Activated naive CD4-positive, alpha-beta T cell treated with anti-CD3 and anti-CD28 coated beads, Interleukin-2, amount 50 U/mL, for 72 hours (primary cell): ENCODE measurements at places on chromosomes 1 and 21. TPM values are rescaled to one million over a fixed set of nuclear protein-coding genes. Genes with fewer than 3 reads are reported as not detected.

DNA sequence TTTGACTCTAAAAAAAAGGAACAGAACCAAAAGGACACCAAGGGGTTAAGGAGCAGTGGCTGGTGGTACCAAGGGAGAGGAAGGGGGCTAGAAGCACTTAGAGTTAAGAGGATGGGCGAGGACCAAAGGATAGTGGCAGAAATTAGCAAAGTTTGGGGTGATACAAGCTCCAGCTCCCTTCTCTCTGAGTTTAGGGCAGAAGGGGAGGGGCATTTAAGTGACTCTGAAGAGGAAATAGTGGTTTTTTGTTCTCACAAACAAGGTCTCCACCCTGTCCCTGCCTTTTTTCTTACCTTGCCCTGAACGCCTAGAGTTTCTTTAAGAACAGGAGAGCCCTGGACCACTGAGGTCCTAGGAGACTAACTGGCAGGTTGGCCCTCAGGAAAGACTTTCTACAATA is 3.3 kb downstream of the CDC42SE1 start:
- DNase-seq, result no peak

DNA sequence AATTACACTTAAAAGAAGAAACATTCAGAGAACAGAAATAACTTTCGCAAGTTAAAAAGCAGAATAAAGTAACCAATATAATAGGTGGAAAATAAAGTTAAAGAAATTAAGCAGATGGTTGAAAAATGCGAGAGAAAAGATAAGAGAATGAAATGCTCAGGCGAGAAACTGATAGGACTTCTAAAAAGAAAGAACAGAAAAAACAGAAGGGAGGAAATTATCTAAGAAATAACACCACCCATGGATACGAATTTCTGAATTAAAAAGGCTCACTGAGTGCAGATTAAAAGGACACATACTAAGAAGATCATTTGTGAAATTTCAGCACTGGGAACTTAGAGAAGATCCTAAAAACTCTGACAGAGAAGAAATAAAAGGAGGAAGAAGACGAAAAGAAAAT is 92.0 kb downstream of the HLX start:
- no peak for DNase-seq

Gene AJAP1
- total RNA-seq, result 0.21 TPM

Gene PDZK1
- total RNA-seq, result not detected

DNA sequence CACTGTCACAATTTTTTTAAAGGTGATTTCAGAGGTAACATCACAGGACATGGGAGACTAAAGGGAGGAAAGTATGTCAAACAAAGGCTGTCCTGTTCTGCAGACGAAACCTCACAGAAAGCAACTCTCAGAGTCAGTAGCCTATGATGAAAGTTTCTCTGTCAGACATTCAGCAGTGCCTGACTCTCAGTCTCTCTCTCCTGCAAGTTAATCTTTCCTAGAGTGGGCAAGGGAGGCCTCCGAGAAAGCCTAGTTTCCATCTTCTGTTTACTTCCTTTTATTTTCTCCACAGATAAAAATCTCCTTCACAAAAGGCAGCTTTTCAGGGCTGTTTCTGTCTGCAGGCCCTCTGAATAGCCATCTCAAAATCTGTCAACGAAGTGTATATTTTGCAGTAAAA is 24.9 kb upstream of the FMO2 start:
- DNase-seq, result no peak

GRCh38 chr1:209431813-209432442 is 151.6 kb upstream of the CAMK1G start:
- DNase-seq, result no peak

- DNase-seq, result no peak
Observed at GRCh38 chr1:109184687-109185086, 29.0 kb upstream of the SARS1 start.

GRCh38 chr1:182263706-182264105 is 127.9 kb downstream of the GLUL start:
- no peak for DNase-seq

DNA sequence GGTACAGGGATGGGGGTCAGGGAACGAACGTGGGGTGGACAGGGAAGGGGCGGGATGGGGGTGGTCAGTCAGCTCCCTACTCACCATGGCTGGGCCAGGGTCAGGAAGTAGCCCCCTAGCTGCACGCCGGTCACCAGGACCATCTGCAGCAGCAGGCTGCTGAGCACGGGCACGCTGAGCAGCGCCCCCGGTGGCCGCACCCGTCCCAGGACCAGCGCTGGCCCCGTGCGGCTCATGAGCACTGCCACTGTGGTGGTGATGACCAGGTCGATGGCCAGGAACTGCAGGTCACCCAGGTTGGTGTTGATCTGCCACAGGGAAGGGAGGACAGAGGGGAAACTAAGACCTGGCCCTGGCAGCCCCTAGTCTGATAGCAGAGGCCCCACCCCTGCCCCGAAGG is 6.5 kb upstream of the MFAP2 start:
- no peak for DNase-seq

GRCh38 chr1:62110198-62110817 is 84.3 kb upstream of the L1TD1 start:
- no peak for DNase-seq

Gene ANGPTL1
- not detected for total RNA-seq

GRCh38 chr1:180247061-180247460 is 17.0 kb downstream of the LHX4 start:
- DNase-seq, result no peak

Gene INSRR
- 0.07 TPM for total RNA-seq

DNA sequence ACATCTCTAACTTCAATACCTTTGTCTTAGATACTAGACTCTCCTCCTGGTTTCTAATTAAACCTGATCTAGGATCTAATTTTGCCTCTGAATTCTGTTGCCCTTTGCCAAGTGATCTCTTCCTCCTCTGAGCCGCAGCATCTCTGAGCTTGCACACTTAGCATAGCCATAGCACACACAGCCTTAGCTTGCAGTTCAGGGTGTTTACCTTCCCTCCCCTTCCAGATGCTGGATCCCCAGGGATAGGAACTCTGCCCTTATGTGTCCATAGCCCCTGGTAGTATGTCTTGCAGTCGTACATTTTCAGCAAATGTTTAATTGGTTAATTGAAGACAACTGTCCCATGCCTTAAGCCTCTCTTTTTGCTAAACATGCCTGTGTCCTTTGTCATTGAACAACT is 30.3 kb downstream of the SELL start:
- DNase-seq, result no peak

- DNase-seq, result no peak
Observed at GRCh38 chr1:245183429-245183828, 28.6 kb downstream of the KIF26B start.

DNA sequence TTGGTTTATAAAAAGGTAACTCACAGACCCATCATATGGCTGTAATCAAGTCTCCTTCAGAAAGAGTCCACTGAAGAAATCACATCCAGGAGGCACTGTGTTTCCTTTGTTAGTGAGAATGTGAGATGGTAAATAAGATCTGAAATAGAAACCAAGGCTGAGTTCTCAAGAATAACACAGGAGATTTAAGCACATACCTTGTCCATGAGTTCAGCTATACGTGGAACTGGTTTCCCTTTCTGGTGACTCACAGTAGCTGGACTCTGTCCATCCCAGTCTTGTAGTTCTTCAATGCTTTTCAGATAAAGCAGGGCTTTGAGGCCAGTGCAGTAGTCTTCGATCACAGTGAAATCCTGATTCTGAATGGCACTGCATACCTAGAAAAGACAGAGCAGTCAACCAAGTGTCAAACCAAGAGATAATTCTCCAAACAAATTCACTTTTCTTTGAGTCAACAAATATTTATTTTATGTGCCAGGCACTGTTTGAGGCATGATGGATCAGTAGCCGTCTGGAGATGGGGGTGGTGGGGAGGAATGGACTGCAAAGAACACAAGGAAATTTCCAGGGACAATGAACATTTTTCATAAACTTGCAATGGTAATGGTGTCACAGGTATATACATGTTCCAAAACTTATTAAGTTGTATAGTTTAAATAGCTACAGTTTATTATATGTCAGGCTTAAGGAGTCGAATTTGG is 471.4 kb downstream of the PTBP2 start:
- DNase-seq, result no peak

- DNase-seq, result no peak
Observed at GRCh38 chr1:116743535-116743934, 10.7 kb upstream of the CD2 start.

DNA sequence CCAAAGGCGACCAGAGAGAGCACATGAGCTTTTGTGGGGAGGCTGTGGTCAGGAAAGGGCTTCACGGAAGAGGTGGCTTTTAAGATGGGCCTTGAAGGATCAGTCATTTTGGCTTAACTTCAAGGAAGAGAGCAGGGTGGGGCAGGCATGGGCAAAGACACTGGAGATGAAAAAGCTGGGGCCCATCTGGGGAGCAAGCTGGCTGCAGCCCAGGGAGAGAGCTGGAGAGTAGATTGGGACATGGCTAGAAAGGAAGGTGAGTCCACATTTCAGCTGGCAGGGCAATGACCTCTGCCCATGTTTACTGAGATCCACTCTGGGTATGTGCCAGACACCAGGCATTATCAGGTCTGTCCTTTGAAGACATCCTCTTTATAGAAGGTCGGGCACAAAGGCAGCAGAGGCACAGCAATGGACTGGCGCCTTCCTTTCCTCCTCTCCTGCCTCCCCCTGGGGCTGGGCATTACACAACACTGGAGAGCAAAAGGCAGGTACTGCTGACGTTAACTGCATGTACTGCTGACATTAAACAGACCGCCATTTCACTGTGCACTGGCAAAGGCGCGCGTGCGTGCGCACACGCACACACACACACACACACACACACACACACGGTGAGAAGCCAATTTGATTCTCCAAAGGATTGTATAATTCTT is 2.2 kb upstream of the UBXN10 start:
- DNase-seq, result no peak

Gene ILDR2
- 14.6 TPM for total RNA-seq
